Small intestine (tissue), 16 donors: ENCODE measurements at places on chromosomes 12 and 14.

DNA sequence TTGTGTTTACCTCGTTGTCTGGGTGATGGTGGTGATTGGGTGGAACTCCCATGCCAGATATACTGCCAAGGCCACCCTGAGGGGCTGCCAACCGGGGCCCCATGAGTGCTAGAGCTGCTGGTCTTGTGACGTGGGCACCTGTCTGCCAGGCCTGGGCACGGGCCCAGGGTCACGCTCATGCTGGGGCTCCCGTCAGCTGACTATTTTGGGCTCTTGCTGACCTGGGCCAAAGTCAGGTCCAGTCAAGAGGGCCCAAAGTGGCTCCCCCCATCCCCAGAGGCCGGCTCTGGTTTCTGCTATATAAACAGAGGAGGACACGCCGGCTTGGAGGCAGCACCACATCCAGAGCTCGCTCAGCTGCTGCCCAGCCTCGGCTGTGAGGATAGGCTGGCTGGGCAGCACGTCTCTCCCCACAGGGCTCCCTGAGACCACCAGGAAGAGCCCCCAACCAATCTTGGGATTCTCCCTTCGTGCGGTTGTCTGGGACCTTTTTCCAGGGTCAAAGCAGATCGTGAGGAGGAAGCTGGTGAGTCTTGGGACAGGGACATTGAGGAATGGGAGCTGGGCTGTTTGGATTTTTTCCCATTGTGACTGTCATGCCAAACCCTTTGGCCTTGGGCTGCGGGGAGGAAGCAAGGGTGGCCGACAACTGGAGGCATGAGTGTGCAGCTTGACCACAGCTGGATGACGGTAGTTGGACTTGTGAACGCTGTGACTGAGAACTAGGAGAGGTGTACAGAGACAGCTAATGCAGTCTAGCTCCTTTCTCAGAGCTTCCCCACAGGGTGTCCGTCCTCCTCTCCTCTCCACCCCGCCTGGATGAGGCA lies 7.6 kb upstream of the NR4A1 start:
- DNase-seq = no peak

GRCh38 chr14:61174441-61174891 lies 106.7 kb downstream of the TMEM30B start:
- no peak for DNase-seq

DNA sequence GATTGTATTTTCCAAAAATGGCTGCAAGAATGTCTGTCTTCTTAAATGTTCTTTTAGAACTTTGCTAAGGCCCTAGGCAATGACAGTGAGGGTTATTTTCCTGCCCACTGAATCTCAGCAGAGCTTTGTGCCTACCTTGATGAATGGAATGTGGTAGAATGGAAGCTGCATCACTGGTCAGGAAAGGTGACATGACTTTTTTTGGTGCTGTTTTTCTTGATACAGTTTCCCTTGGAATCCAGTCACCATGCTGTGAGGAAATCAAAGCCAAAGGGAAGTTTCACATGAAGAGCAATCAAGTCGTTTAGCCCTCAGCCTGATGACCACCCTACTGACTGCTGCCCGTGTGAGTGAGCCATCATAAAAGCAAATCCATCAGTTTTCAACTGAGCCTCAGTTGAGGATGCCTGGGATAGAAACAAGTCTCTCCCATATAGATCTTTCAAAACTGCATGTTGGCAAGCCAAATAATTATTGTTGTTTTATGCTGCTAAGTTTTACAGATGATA lies 886.0 kb upstream of the FBXO33 start:
- no peak for DNase-seq

GRCh38 chr14:33610121-33610520 lies 340.8 kb downstream of the EGLN3 start:
- DNase-seq = no peak

- DNase-seq = no peak
These were observed 80.6 kb downstream of the BTG1 start for GRCh38 chr12:92065018-92065499.

DNA sequence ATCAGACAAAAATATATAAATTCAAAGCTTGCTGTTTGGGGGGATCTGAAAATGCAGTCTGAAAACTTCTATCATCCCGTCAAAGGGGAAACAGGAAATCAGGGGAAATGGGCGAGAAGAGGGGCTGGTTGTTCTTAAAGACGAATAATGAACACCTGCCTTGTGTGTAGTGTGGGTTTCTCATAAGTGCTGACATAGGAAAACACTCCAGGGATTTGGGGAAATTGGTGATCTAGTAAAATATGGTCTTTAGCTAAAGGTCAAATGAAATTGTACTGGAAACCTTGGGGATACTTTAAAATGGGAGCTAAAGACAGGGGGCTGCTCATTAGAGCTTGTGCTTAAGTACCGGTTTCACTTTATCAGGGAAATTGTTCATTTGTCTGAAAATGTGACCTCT lies 39.6 kb upstream of the PIK3C2G start:
- DNase-seq = no peak

DNA sequence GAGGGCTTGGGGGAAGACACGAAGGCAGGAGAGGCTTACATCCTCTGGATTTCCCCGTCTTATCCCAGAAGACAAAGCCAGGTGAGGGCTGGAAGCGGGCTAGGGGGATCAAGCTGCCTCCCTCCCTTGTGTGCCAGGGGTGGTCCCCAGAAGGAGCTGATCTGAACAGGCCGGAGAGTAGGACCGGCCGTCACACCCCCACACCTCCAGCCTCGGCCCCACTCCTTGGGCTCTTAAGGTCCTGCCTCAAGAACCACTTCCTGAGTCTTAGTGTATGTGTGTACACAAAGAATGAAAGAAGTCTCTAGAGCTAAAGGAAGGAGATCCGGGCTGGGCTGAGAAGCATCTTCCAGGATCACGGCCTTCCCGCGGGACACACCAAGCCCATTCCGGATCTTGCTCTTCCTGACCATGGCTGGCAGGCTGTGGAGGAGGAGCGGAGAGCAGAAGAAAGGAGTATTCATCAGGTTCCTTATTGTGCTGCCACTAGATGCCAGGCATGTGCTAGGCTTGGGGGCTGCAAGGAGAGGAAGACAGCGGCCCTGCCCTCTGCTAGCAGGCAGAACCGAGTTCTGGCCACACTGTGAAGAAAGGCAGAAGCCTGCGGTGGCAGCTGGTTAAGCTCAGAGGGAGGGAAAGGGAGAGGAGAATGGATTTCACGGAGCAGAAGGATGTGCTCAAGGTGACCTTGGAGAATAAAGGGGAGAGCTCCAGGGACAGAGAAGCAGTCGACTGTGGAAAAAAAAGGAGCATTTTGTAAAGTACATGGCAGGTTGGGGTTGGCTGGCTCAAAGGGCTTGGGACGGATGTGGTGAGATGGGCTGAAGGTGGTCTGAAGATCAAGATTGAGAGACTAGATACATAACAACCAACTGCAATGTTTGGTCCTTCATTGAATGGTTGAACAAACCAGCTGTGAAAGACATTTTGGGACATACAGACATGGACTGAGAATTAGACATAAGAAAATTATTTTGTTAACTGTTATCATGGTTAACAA lies 1.3 kb upstream of the CD63 start:
- peak; percentile 35 for DNase-seq

- no peak for DNase-seq
These were observed 97.1 kb downstream of the SLC38A6 start for GRCh38 chr14:61077951-61078720.

- peak; percentile 64 for DNase-seq
These were observed 50.9 kb upstream of the CCT2 start for GRCh38 chr12:69534389-69534822.

- no peak for DNase-seq
These were observed 10.8 kb upstream of the CDH24 start for GRCh38 chr14:23067847-23068788.

DNA sequence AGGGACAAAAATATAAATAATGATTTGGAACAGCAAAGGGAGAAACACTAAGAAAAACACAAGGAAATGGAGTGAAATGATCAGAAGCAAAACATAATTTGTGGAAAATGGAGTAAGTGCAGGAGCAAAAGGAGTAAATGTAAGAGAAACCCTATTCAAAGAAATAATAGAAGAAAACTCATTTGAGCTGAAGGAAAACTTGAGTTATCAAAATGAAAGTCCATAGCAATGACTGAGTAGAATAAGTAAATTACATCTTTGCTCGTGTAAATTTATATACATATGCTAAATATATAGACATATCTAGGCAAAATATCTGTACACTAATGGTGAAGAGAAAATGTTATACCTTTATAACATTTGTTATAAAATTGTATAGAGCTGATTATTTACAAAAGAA lies 194.0 kb downstream of the FOXA1 start:
- no peak for DNase-seq

DNA sequence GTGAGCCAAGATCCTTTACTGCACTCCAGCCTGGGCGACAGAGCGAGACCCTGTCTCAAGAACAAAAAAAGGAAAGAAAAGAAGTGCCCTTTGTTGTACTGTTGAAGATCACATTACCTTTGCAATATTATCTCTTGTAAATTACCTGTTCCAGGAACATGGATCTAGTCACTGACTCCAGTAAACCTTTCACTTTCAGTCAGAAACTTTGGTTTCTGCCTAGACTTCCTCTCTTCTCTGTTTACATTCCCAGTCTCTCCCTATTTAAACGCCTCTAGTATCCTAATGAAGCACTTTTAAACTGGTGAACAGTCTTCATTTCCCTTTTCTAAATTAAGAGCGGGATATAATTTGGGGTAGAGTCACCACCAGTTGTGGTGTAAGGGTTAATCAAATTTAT lies 12.8 kb downstream of the CHPT1 start:
- DNase-seq = peak; percentile 44

DNA sequence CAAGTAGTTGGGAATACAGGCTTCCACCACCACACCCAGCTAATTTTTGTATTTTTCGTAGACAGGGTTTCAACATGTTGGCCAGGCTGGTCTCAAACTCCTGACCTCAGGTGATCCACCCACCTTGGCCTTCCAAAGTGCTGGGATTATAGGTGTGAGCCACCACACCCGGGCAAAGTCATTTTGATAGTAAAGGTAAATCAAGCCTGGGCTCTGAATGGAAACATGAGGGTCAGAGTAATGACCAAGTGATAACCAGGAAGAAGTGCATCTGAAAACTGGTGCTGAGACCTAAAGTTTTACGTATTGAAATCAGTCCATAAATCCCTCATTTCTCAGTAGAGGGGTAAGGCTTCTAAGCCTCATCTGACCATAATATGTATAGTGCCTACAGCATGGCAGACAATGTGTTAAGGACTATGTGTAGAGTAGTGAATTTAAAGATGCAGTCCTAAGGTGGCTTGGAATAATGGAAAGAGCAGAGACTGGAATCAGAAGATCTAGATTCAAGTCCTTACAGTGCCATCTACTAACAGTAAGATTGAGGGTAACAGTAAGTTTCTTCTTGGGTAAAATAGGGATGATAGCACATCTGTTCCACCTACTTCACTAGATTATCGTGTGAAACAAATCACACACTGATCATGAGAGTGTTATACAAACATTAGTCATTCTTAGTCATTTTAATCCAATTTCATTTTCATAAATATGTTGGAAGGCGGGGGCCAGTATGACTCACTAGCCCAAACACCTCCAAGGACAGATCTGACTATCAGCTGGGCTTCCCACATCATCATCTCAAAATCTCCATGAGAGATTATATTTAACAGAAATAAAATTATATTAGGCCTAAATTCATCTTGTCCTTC lies 11.2 kb downstream of the MAP4K5 start:
- DNase-seq = no peak

DNA sequence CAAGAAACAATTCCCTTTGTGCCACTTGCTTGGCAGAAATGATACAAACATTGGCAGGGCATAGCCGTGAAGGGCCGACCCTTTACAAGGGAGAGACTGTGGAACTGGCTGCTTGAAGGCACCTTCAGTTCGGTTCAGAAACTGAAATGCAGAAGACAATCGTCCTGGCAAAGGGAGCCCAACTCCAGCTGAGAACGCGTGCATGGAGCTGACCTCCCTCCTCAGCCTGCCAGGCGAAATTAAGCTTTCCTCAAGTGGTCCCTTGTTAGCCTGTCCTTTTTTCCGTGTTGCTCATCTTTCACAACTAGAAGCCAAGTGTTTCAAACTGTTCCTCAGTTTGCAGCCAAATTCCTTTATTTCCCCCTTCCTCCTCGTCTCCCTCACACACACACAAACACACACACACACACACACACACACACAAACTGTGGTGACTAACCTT lies 8.1 kb downstream of the LGR5 start:
- no peak for DNase-seq

GRCh38 chr12:47652521-47653234 lies 53.2 kb downstream of the RPAP3 start:
- DNase-seq = peak; percentile 5

DNA sequence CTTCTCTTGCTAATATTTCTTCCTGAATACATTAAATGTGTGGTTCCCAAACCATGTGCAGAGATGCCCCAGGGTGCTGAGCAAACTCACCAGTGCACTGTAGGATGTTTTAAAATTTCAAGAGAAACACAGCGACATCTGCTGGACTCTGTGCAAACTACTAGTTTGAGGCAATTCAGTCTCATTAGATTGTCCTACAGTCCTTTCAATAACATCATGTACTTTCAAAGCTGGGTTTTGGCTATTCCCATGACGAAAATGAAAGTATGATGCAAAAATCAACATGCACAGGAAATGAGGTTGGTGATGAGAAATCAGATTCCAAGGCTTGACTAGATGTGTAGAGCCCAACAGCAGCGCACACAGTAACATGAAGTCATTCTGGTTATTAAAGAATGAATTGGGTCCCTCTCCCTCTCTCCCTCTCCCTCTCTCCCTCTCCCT lies 66.3 kb downstream of the CLIP1 start:
- DNase-seq = peak; percentile 64

DNA sequence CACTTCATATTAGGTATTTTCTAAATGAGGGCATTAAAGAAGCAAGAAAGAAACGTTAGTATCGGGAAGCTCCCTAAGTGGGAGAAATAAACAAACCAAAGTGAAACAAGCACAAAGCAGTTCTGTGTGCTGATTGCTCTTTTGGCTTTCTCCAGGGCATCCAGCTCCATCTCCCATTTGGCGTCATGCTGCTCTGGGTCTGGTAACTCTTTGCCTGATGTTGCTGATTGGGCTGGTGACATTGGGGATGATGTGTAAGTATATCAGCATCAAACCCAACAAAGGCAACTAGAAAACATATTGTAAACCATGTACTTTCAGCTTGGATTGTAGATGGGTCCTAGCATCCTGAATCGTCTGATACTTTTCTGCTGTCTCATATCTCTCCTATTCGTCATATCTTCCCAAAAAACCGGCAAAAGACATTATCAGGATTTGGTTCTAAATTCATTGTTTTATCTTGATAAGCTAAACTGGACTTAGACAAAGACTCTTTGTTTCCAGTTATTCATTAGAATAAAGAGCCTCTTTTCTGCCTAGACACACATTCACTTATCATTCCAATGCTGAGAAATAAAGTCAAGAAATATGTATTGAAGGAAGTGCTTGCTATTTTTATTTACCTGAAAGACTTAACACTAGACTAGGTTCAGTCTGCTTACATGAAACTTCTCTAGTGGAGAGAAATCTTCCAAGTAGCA lies 2.4 kb downstream of the CLEC12B start:
- DNase-seq = no peak

- DNase-seq = no peak
These were observed 639.4 kb upstream of the TBX3 start for GRCh38 chr12:115323223-115323905.

GRCh38 chr12:108761226-108761625 lies 29.9 kb upstream of the CORO1C start:
- no peak for DNase-seq
